Inflammatory macrophage (primary cell): ENCODE measurements at places on chromosomes 3 and 15.

GRCh38 chr15:101795455-101795854, 7.9 kb upstream of the OR4F6 start:
- DNase-seq: no peak

DNA sequence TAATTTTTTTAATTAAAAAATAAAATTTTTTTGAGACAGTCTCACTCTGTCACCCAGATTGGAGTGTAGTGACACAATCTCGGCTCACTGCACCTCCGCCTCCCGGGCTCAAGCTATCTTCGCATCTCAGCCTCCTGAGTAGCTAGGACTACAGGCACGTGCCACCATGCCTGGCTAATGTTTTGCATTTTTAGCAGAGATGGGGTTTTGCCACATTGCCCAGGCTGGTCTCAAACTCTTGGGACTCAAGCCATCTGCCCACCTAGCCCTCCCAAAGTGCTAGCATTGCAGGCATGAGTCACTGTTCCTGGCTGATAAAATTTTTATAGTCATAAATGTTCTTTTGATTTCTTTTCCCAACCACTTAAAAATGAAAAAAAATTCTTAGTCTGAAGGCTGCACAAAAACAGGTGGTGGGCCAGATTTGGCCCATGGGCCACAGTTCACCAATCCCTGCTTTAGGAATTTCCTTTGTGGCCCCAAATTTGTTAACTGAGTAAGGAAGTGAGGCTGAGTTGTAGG, 9.2 kb downstream of the UBA5 start:
- DNase-seq: no peak

DNA sequence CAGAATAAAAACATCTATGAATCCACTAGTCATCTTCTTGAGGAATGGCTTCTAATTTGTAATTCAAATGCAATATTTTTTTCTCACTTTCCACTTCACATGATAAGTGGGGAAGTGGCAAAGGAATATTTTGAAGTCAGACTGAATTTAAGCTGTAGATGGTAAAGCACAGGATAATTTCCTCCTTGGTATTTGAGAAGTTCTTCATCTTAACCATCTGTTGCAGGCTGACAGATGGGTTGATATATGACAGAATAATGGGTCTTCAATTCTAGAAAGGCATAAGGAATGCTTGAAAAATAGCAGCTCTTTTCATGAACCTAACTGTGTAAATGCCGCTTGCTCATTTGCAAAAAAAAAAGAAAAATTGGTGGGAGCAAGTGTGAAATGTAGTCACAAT, 66.5 kb upstream of the SNTN start:
- DNase-seq: no peak

- peak; percentile 78 for DNase-seq
These were observed 99.6 kb downstream of the FNDC3B start for GRCh38 chr3:172138792-172139507.

- DNase-seq: no peak
These were observed 33.9 kb downstream of the PTPRG start for GRCh38 chr3:61595288-61595687.

- DNase-seq: peak; percentile 73
These were observed 53.6 kb upstream of the AP4E1 start for GRCh38 chr15:50854601-50855490.
